Activated CD8-positive, alpha-beta memory T cell treated with anti-CD3 and anti-CD28 coated beads for 4 hours (primary cell): ENCODE measurements at places on chromosomes 1 and 21.

DNA sequence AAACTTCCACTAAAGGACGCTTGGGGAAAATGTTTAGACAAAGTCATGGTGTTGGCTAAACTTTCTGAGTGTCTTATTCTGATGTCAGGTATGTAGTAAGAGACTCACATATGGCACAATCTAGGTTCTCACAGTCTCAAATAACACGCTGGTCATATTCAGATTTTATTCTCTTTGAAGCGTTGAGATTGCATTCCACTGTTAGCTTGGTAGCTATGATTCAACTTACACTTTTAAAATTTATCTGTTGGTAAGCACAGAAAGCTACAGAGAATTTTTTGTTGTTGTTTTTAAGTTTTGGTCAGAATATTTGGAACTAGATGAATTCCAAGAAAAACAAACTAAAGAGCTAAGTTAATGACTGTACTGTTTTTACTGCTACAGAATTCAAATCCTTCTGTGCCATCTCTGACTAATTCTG, 126.7 kb downstream of the PRRX1 start:
- DNase-seq = no peak

DNA sequence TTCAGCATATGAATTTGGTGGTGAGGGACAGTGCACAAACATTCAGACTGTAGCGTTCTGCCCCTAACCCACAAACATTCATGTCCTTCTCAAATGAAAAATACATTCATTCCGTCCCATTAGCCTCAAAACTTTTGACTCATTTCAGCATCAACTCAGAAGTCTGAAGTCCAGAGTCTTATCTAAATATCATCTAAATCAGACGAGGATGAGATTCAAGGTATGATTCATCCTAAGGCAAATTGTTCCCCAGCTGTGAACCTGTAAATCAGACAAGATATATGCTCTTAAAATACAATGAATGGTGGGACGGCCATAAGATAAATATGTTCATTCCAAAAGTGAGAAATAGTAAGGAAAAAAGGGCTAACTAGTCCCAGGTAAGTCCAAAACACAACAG, 1195.6 kb upstream of the ADGRL4 start:
- DNase-seq = no peak

- no peak for DNase-seq
Measured at GRCh38 chr1:58592522-58593134, 15.6 kb upstream of the TACSTD2 start.

DNA sequence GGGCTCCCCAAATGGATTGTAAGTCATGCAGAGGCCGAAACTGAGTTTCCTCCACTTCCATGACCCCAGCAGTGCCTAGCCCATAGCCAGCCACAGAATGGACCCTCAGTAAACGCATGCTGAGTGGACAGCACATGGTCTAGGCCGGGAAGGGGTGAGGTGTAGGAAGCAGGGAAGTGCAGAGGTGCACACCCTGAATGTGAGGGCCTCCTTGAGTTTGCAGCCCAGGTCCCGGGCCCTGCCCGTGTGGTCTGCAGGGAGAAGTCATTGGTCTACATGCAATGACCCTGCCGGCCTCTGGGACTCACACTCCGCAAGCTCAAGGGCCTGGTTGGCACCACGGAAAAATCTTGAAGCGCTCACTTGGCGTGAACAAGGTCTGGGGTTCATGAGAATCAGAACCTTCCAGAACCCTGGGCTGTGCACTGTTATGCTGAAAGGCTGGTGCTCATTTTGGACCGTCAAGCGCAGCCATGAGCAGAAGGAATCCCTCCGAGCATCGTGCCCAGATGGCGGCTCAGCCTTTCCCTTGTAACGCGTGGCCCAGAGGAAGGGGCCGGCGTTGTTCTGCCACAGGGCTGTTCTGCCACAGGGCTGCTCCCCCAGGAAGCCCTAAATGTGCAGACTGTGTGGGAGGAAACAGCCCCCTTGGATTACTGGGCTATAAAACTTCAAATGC, 66.4 kb downstream of the PSMG1 start:
- no peak for DNase-seq

DNA sequence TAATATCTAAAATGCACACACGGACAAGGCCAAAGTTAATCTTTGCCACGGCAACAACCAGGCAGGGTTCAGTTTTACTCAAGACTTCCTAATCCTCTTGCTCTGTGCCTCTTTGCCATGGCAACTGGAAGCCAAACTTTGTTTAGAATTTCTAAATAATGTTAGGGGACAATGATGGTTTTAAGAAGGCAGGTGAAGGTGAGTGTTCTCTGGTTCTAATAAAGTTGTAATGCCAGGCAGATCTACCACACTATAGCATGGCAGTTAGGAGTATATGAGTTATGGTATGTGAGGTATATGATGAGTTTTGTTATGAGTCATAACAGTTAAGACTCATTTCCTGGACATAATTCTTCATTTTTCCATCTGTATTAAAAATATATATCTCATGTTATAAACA, 2.7 kb downstream of the PTPRC start:
- DNase-seq = no peak

- DNase-seq = no peak
Measured at GRCh38 chr1:92543131-92544055, 56.7 kb upstream of the GFI1 start.

- DNase-seq = no peak
Measured at GRCh38 chr1:89279011-89279466, 6.4 kb upstream of the GBP5 start.

DNA sequence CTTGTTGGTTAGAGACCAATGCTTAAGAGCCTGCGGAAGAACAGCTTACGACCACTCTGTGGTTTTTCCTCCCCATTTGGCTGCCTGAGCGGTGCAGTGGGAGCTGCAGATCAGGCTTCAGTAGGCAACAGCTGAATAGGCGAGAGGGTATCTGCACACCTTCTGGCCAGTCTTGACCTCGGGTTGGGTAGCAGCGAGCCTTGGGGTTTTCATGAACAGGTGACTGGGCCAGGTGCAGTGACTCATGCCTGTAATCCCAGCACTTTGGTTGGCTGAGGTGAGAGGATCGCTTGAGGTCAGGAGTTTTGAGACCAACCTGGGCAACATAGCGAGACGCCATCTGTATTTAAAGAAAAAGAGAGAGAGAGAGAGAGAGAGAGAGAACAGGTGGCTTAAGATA, 41.0 kb downstream of the NENF start:
- no peak for DNase-seq

- DNase-seq = no peak
Measured at GRCh38 chr1:97210307-97210706, 488.7 kb downstream of the PTBP2 start.

- no peak for DNase-seq
Measured at GRCh38 chr1:84510668-84511067, 4.3 kb upstream of the GNG5 start.

- DNase-seq = no peak
Measured at GRCh38 chr1:207516729-207517128, 20.8 kb downstream of the CR1 start.
